ENCODE measurements at places on chromosomes 11 and 22. TPM values are rescaled to one million over a fixed set of nuclear protein-coding genes. Genes with fewer than 3 reads are reported as not detected.

Gene TSSK2
- not detected for total RNA-seq

Gene OR56A1
- not detected for total RNA-seq

Gene C11orf87
- total RNA-seq: not detected

Gene ASPHD2
- 0.12 TPM for total RNA-seq

Gene GRM5
- not detected for total RNA-seq

Gene CHADL
- total RNA-seq: 25.4 TPM

Gene OTOG
- not detected for total RNA-seq

Gene PLAAT5
- 1.5 TPM for total RNA-seq

Gene PIWIL4
- 0.92 TPM for total RNA-seq

Gene OR4D5
- total RNA-seq: not detected

Gene OR8D1
- total RNA-seq: not detected

Gene MCAM
- 44.7 TPM for total RNA-seq

Gene TEX54
- total RNA-seq: not detected

Gene SDF2L1
- total RNA-seq: 17.9 TPM

Gene HOATZ
- not detected for total RNA-seq

Gene CATSPERZ
- total RNA-seq: not detected

Gene RIN1
- total RNA-seq: 1.7 TPM

Gene C11orf52
- total RNA-seq: 1.0 TPM

Gene NXPE2
- total RNA-seq: 0.12 TPM

Gene SLC1A2
- 2.7 TPM for total RNA-seq
